ENCODE measurements at places on chromosomes 3 and 15.

- no peak for DNase-seq
These were observed 296.6 kb upstream of the MME start for GRCh38 chr3:154783521-154783931.

- DNase-seq = no peak
These were observed 342.4 kb upstream of the THBS1 start for GRCh38 chr15:39238443-39238842.

DNA sequence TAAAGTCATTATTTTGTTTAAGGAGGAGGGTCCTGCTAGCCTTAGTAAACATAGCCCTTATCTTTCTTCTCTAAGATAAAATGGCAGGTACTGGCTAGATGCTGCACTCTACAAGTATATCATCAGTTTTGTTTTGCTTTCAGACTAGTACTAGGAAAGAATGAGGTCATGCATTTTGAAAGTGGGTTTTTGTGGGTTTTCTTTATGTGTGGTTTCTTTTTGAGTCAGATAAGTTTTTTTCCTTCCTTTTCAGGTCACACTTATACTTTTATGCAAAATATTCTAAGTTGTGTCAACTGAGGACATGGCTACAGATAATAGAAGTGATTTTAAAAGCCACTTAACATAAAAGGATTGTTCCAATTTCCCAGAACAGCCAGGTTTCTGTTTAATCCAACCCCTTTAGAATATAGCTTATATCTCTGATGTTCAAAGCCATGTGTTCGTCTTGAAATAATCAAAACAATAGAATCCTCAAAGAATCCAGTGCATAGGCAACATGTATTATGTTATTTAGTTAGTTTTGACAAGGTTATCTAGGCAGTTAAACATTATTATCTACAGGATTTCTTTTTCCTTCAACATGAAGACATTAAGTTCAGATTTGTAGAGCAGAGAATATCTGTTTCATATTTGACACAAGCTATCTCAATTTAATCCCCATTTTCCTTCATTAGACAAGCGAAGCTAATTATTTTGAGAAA lies 406.2 kb downstream of the RBMS3 start:
- no peak for DNase-seq

DNA sequence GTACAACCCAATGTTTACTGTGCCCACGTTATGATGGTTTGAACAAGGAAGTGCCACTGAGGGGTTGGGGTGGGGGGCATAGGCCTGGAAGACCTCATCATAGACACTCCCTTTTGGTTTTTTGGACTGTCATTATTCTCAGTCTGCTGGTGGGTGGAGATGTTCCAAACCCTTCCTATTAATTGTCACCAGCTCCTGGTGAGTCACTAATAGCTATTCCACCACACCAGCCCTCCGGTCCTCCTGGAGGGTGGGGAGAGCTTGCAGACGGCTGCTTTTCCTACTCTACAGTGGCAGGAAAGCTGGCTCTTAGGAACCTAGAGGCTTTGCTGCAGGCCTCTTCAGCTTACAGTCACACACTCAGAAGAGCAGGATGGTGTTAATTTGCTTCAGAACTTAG lies 9.0 kb upstream of the COPG1 start:
- DNase-seq = no peak

DNA sequence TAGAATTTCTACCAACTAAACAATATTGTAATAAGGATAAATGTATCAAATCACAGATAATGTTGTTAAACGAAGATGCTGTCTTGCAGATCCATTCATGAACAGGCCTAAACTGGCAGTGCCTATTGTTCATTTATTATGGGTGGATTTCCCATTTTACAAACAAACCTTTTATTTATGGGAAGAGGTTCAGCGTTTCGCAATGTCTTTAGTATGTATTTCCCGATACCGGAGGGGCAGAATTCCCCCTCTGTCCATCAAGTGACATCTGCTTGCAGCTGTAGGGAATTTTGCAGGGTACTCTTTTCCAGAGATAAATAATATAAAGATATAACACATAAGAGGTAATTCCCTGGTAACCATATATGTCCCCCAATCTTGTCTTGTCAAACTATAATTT lies 5.7 kb downstream of the CEP19 start:
- DNase-seq = no peak

GRCh38 chr3:186582541-186582940 lies 12.0 kb downstream of the DNAJB11 start:
- DNase-seq = no peak

All from stimulated activated naive CD8-positive, alpha-beta T cell treated with anti-CD3 and anti-CD28 coated beads, Interleukin-15, Interleukin-2, amounts not matched to agents 100 U/mL and 50 U/mL, for 24 hours (primary cell).